ENCODE measurements at places on chromosomes 16 and 17.

DNA sequence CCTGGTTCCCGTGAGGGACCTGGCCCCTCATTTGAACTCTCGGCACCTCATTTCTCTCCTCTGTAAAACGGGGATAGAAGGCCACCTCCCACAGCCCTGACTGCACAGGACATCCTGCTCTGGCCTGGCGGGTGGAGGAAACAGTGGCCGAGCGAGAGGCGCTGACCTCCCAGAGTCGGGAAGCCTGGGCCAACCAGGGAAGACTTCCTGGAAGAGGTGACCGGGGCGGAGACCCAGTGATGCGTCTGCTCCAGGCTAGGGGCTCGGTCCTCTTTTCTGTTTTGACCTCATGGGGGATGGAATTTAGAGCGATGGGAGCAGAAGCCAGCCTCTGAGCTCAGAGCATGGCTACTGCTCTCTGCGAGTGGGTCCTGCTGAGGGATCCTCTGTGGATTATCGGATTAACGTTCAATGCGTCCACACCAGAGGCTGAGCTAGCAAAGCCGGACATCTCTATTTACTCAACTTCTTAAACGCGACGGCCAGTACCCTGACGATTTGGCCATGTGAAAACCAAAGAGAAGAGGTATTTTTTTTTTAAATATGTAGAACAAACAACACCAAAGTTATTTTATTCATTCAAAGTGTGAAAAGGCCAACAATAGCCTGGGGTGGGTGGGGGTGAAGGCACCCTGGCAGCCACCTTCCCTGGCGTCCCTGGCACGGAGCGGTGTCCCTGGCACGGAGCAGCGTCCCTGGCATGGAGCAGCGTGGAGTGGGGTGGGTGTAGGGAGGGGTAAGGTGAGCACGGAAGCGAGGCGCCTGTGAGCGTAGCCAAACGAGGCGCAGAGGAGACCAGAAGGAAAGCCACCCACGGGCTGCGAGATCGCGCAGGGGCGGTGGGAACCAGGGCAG is 9.2 kb upstream of the MSLN start:
- DNase-seq, result no peak

GRCh38 chr17:82709024-82709675 is 7.4 kb upstream of the FN3KRP start:
- DNase-seq, result peak; percentile 44

DNA sequence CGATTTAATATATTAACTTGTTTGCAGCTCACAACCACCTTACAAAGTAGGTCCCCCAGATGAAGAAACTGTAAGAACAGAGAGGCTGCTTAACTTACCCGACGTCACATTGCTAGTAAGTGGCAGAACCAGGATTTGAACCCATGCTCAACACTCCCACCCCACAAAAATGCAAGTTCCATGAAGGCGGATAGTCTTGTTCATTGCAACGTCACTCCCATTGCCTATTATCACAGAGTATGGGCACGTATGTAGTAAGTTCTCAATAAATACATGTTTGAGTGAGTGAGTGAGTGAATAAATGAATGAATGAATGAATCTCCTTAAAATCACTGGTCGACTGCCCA is 1.1 kb downstream of the USP31 start:
- DNase-seq, result no peak

GRCh38 chr16:35714665-35715064 is 2255.3 kb downstream of the TP53TG3F start:
- DNase-seq, result no peak

GRCh38 chr17:3689262-3690093 is 6.5 kb downstream of the P2RX5 start:
- no peak for DNase-seq

DNA sequence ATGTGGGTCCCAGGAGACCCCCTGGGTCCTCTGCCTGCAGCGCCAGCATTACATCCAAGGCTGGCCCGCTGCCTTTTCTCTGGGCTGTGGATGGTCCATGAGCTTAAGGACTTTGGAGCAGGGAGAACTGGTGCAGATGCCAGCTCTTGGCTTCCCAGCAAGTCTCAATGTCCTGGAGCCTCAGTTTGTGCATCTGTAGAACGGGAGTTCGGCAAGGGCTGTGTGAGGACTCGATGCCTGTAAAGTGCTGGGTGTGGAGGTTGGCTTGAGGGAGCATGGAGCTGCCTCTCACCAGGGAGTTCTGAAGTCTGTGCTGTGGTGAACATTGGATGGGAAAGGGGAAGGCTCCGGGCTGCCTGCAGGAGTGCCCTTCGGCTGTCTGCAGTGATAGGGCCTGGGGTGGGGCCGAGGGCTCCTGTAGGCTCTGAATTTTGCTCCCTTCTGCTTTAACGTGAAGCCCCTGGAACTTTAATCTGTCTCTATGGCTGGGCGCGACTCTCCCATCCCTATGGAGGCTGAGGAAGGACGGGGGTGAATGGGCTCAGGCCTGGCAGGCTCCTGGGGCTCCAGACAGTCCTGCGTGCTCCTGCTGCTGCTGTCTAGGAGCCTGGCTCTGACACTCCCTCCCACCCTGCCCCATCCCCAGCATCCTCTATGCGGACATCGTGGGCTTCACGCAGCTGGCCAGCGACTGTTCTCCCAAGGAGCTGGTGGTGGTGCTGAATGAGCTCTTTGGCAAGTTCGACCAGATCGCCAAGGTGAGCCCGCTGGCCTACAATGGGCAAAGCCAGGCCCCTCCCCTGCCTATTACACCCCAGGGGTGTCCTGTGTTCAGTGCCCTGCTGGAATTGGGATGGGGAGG is 27.9 kb downstream of the ADCY7 start:
- no peak for DNase-seq

DNA sequence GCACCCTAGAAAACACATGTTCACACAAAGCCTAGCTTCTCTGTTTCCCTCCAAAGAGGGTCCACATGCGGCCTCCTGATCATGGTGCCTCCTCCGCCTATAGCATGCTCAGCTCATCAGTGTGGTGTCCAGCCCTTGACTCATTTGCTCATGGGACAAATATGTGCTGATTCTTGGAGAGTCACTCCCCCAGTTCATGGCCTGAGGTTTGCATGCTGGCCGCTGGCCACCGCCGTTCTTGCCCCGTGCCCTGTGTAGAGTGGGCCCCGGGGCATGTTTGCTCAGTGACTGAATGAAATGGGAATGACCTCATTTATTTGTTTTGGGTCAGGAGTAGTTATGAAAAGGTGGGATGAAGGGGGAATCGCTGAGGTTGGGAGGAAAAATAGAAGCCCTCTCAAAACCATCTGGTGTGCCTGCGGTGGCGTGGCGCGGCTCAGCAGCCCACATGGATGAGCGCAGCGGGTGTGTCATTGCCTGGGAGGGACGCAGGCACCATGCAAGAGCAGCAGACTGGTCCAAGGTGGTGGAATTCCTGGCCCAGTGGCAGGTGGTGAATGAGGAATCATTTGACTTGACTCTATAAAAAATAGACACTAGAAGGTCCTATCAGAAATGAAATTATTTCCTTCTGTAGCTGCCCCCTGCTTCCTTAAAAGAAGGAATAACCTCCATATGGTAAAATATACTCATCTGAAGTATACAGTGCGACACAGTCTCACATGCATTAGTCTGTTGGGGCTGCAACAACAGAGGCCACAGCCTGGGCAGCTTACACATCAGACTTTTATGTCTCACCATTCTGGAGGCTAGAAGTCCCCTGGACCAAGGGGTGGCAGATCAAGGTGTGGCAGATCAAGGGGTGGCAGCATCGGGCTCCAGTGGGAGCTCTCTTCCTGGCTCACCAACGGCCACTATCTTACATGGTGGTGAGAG is 31.7 kb downstream of the CRISPLD2 start:
- peak; percentile 73 for DNase-seq

DNA sequence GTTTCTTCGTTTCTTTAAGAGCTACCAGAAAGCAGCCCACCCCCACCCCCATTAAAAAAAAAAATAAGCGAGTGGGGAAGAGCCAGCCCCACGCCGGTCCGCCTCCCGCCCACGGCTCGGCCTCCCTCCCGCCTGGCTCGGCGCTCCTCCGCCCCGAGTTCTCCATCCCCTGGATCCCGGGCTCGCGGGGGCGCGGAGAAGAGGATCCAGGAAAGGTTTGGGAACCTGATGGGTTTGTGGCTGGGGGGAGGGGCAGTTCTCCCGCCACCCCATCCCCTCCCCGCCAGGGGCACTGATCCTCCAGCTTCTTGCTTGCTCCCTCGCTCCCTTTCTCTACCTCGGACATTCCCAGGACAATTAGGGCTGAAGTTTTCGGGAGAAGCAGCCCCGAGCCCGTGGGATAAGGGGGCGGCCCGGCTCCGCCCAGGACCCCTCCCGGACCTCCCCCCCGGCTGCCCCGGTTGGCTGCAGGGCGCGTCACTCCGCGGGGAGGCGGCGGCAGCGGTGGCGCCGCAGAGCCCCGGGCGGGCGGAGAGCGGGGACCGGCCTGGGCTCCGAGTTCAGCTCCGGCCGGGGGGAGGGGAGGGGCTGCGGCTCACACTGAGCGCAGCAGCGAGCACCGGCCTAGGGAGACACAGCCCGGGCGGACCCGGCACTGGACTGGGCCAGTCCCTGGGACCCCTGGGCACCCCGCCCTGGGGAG is 1.0 kb upstream of the SALL1 start:
- DNase-seq, result peak; percentile 16

DNA sequence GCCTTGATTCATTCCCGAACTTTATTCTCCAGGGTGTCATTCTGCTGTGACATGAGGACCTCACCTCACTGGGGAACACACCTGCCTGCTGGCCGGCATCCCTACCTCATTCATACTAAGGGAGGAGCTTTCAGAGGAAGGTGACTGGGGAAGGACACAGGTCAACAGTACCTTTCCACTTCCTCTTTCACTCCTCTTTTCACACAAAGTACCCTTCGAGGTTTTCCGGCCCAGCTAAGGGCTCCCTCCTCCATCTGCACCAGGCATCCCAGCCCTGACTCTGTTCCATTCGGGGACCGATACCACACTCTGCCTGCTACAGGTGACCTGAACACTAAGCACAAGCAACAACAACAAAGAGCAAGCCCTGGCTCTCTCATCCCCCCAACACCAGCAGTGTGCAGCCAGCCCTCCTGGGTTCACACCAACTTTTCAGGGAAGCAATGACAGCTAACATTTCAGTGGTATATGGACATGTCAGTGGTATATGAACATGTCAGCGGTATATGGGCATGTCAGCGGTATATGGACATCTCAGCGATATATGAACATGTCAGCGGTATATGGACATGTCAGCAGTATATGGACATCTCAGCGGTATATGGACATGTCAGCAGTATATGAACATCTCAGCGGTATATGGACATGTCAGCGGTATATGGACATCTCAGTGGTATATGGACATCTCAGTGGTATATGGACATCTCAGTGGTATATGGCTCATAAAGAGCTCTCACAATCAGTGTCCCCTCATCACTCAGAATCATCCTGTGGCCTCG is 16.0 kb downstream of the TRIM25 start:
- no peak for DNase-seq

DNA sequence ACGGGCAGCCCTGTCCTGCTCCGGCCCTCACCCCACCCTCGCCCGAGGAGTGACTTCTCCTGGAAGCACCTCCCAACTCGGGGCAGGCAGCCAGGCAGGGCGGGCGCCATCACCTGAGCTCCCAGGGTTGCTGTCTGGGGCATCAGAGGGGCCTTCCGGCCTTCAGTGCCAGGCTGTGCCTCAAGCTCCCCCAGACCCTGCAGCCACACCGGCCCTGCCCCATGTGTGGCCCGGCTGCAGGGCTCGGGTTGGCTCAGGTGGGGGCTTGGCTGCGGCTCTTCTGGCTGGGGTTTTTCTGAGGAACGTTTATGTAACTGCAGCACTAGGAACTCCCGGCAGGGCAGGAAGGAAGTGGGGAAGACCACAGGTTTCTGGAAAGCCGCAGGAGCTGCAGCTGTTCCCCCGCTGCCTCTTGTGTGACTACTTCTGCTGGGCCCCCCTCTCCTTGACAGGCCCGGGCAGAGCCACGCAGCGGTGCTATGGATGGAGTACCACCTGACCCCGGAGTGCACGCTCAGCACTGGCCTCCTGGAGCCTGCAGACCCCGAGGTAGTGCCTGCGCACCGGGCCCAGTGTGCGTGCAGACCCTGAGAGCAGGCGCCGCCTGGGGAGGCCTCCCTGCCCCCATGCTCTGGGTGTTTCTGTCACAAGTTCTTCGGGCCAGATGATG is 45.6 kb downstream of the PRMT7 start:
- no peak for DNase-seq

DNA sequence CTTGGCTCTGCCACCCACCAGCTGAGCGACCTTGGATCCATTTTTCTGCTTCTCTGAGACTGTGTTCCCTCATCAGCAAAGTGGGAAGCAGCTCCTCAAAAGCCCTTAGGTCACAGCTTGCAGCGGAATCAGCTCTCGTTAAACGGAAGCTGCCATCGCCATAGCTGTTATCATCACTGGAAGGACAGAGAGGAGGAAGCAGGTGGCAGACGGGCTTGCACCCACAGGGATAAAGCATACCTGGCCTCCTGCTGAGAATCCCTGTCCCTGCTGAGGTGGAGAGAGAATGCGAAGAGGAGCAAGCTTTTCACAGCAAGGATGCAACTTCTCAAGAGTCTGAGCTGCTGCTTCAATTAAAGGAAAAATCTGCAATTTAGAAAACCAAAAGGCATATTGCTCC is 106.6 kb downstream of the CLEC16A start:
- no peak for DNase-seq

- DNase-seq, result no peak
Measured at GRCh38 chr16:90018652-90019542, at the start of gene DBNDD1. Gene DBNDD1, minus strand, starts transcription at chr16:90019456. Its CDS starts 115 bp downstream, at chr16:90019341.

- DNase-seq, result peak; percentile 84
Measured at GRCh38 chr17:71412803-71413202, 708.0 kb upstream of the SOX9 start.

DNA sequence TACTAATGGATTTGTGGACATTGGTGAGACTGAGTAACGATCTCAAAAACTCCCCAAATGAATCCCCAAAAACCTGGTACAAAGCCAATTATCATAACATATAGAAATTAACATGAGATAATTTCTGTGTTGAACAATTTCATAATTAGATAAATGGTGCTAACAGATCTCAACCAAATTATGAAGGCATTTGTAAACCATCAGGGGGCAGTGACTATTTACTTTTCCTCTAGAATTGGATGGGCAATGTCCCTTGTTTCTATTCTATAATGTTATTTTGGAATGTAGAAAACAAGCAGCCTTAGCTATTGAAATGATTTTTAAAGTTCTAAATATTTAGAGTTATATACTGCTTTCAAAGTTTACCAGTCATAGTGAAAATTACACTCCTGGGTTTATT is 57.8 kb downstream of the MYH10 start:
- DNase-seq, result no peak

DNA sequence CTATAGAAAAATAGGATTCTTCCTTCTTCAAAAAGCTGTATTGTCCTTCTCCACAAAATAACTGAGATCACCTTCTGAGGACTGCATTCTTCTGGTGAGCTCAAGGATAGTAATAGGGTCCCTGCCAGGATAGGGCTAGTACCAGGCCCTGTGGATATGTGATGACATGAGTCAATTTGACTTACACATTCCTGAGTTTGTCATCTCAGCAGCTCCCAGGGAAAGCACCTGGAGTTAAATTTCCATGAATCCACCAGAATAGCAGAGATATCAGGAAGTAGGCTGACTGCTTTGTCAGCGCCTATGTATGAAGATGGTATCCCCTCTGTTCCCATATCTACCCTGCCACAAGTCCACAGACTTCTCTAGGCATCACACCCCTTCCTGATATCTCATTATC is 225.8 kb downstream of the PMP22 start:
- DNase-seq, result no peak
